ENCODE measurements at places on chromosomes 1 and 21.
A peak's percentile ranks its signal among the peaks of the same experiment; 100 is the strongest.

DNA sequence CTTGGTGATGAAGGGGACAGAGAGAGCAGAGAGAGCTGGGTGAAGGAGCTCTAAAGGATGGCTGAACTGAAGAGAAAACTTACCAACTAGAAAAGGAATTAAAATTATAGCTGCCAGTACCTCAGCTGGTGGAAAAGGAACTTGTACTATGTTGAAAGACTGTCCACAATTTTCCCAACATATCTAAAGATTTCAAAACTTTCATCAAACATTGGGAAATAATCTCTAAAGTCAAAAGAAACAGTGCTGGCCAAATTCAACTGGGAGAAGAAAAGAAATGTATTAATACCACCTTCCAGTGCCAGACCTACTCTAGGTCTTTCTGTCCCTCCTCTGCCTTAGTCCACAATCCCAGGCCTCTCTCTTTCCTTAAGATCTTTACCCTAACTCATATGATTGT is 6.1 kb downstream of the SMG5 start:
- H3K27me3 ChIP-seq, result no peaks in the 10 kb centered on the region
- peaks cover 26% of the 10 kb centered on the region for H3K36me3 ChIP-seq
- DNase-seq, result no peak
- peaks cover 2% of the 10 kb centered on the region for H3K4me1 ChIP-seq

DNA sequence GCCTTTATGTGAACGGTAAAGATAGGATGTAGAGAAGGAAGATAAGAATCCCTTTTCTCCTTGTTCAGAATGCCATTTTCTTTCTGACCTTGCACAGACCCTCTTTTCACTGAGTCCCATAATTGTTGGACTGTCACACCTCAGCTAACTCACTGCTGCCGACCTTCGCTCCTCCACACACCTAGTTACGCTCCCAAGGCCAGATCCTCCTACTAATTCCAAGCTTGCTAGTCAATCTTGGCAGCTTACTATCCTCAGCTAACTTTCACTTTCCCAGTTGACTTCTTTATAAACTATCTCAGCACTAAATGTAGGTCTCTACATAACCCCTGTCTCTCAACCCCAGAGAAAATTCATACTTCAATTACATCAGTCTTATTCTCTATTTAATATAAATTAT is 471.8 kb upstream of the PRMT6 start:
- no peak for DNase-seq
- no peak overlapping the region for H3K27ac ChIP-seq
- H3K36me3 ChIP-seq, result no peaks in the 10 kb centered on the region
- H3K27me3 ChIP-seq, result no peaks in the 10 kb centered on the region

DNA sequence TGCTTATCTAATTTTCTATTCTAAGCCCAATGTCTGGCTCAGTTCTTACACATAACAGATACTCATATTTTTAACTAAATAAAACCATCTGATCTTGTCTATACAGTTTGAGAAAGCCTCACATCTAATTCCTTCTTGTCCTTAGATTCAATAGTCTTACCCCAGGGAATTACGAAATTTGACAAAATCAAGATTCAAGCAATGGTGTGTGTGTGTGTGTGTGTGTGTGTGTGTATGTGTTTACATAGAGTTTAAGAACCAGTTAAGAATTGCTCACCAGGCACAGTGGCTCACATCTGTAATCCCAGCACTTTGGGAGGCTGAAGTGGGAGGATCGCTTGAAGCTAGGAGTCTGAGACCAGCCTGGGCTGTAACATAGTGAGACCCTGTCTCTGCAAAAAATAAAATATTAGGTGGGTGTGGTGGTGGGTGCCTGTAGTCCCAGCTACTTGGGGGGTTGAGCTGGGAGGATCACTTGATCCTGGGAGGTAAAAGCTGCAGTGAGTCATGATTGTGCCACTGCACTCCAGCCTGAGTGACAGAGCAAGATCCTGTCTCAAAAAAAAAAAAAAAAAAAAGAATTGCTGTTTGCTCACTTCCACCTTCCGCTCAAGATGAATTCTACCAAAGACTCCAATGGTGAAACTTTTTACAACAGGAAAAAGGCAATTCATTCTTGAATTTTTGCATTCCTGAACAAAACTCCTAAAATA is 6.2 kb downstream of the WDR64 start:
- no peaks in the 10 kb centered on the region for H3K36me3 ChIP-seq
- no peak for DNase-seq
- no peaks in the 10 kb centered on the region for H3K4me1 ChIP-seq
- H3K27me3 ChIP-seq, result no peaks in the 10 kb centered on the region

DNA sequence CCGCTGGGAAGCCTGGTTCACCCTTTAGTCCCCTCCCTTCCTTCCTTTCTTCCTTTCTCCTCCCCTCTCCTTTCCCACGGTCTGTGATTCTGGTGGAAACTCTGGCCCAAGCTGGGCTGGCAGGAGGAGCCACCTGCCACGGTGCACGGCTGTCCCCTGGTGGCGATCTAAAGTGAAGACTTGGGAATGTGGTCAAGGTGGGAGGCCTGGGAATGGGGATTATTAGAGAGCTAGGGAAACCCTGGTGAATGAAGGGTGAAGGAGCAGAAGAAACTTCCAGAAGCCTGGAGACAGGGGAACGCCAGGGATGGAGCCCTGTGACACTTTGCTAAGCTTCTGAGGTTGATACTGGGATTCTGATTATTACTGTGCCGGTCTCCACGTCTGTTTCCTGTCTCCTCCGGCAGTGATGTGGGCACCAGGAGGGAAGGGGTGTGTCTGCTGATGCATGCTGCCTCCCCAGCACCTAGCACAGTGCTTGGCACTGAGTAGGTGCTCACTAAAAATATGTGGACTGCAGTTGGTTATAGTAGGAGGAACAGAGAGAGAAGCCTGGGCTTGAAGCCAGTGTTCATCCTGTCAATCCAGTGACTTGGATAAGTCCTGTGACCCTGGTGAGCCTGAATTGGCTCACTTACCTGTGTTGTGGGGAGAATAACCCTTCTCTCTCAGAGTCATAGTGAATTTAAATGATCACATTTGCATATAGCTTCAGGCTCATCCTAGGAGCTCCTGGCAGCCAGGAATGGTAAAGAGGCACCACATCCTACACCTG is 71.2 kb upstream of the NBPF3 start:
- H3K4me1 ChIP-seq, result no peaks in the 10 kb centered on the region
- H3K27ac ChIP-seq, result no peak overlapping the region
- no peaks in the 10 kb centered on the region for H3K36me3 ChIP-seq
- no peaks in the 10 kb centered on the region for H3K27me3 ChIP-seq
- H3K4me3 ChIP-seq, result no peak overlapping the region
- DNase-seq, result peak; percentile 46

DNA sequence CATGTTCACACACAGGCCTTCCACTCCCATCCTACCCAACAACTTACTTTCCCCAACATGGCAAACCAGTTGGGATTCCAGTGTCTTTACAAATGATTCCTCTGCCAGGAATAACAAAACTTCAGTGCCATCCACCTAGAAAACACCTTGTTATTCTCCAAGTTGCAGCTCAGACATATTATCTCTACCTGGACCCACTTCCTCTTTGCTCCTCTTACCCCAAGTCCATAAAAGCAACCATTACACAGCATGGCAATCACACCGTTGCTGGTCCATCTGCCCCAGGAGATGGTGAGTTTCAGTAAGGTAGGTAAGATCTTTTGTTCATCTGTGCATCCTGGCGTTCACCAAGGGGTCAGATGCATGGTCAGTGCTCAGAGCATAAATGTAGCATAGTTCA is 66.0 kb upstream of the CSF1 start:
- H3K27ac ChIP-seq, result no peak overlapping the region
- no peaks in the 10 kb centered on the region for H3K4me1 ChIP-seq
- no peak for DNase-seq
- H3K36me3 ChIP-seq, result no peaks in the 10 kb centered on the region
- H3K4me3 ChIP-seq, result no peak overlapping the region

All from naive thymus-derived CD4-positive, alpha-beta T cell (primary cell).